ENCODE measurements at places on chromosomes 7 and 10.

DNA sequence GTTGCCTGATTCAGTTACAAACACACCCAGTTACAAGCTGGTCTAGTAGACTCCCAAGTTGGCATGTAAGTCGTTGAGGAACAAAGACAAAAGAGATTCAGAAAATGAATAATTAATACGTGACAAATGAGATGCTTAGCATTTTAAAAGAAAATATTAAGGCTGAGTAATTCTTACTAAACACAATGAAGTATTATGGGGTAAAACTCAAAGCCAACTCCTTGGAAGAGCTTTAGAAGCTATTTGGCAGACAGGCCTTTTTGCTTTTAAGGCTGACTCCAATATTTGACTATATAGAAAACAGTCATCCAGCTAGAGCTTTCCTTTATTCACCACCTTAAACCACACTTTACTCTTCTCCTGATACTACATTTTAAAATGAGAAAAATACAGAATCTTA is 5.4 kb downstream of the TRDMT1 start:
- no peak for DNase-seq

DNA sequence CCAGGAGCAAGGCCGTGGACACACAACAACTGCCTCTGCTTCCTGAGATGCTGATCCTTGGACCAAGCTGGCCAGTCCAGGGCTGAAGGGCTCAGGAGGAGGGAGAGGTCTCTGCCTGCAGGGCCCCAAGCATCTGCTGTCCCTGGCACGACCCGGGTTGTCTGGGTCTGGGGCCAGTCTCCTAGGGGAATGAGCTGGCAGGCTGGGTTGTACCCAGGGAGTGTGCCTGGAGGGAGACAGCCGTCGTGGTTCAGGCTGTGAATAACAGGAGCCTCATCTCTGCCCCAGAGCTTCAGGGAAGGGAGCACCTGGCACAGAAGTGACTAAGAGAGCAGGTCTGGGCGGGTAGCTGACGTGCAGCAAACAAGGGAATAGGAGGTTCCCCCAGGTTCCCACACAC is 17.9 kb upstream of the SERPINE1 start:
- DNase-seq, result no peak

DNA sequence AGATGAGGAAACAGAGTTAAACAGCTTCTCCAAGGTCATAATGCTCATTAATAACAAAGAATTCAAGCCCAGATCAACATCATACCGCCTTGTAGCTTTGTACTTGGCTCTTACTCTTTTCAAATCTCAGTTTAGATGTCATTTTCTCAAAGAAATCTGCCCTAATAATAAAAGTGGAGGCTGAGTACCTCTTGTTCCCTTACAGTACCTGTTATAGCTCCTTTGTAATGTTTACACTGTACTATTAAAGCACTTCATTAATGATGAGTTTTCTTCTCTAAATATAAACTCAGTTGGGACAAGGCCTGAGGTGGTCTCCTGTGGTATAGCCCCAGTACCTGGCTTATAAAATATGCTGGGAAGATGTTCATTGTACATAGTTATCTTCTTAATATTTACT is 7.8 kb downstream of the SMNDC1 start:
- DNase-seq, result no peak

- no peak for DNase-seq
Observed at GRCh38 chr7:64889686-64890162, 13.3 kb upstream of the ZNF273 start.

GRCh38 chr10:352476-353235 is 217.4 kb downstream of the ZMYND11 start:
- DNase-seq, result no peak

- DNase-seq, result no peak
Observed at GRCh38 chr7:74655768-74656440, 1.6 kb upstream of the GTF2I start.

DNA sequence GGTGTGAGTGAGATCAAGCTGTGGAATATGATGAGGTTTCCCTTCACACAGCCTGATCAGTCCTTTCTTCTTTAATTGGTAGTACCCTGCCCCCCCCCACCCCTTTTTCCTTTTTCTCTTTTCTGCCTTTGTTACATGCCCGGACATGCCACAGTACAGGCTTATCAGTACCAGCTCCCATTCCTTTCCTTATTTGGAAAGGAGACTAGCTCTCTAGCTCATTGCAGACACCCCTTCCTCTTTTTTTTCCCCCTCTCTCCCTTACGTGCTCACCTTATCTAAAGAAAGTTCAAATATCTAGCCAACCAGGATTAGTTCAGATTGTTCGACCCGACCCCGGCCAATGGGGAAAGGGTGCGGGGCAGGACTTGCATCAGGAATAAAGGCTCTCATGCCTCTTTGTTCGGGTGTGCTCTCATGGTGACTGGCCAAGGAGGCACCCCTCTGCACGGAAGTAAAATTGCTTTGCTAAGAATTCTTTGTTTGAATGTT is 230.4 kb downstream of the ACTR3B start:
- no peak for DNase-seq

DNA sequence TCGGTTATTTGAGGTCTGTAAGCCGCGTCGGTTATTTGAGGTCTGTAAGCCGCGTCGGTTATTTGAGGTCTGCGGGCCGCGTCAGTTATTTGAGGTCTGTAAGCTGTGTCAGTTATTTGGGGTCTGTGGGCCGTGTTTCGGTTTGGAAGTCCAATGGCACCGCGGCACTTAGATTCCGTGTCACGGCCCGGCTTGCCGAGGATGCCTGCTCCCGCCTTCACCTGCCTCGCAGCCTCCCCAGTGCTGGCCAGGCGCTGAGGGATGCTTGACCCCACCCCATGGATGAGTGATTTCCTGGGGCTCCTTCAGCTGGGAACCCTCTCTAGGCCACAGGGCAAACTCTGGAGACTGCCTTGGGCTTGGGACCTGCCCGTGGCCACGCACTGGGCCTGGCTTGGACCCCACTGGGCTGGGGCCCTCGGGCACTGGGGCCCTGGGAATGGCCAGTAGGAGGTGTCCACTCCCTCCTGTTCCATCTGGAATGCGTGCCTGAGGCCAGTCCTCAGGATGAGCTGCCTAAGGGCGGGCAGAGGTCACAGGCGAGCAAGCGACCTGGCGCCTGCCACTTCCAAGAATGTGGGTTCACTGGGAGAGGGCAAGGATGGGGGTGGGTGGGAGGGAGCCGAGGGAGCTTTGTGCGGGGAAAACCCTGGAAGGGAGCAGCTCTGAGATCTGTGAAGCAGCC is 25.6 kb downstream of the ADGRA1 start:
- no peak for DNase-seq

- DNase-seq, result no peak
Observed at GRCh38 chr10:14433147-14433546, 102.4 kb upstream of the FRMD4A start.

- no peak for DNase-seq
Observed at GRCh38 chr7:55381189-55381588, 16.1 kb downstream of the LANCL2 start.

GRCh38 chr10:6739530-6740174 is 159.6 kb upstream of the PRKCQ start:
- no peak for DNase-seq

DNA sequence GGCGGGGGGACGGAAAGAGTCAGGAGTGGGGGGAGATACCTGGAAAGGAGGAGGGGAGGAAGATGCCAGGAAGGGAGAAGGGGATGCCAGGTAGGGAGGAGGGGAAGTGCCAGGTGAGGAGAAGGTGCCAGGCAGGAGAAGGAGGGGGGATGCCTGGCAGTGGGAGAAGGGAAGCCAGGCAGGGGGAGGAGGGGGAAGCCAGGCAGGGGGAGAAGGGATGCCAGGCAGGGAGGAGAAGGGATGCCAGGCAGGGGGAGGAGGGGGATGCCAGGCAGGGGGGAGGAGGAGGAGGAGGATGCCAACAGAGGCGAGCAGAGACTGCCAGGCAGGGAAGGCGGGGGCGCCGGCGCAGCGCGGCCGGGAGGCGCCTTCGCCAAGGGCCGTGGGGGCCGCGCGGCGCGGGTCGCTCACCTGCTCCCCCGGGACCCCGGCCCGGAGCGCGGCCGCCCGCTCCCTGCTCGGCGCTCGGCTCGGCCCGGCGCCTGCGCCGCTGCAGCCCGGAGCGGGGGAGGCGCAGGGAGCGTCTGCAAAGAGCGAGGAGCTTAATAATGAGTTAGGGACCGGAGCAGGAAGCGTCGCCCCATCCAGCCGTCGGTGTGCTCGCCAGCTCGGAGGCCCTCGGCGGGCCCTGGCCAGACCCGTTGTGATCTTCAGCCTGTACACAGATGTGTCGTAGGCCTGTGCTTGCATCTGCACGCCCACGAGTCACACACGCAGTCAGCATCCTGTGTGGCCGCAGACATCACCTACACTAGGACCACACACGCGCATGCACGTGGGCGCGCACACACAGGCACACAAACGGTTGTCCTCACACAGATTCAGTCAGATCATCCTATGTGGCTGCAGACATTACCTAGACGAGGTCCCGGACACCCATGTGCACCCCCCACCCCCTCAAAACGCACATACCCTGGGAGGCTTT is 28.4 kb upstream of the SMARCD3 start:
- peak; percentile 17 for DNase-seq

GRCh38 chr10:61921143-61921542 is 19.6 kb downstream of the ARID5B start:
- DNase-seq, result no peak

DNA sequence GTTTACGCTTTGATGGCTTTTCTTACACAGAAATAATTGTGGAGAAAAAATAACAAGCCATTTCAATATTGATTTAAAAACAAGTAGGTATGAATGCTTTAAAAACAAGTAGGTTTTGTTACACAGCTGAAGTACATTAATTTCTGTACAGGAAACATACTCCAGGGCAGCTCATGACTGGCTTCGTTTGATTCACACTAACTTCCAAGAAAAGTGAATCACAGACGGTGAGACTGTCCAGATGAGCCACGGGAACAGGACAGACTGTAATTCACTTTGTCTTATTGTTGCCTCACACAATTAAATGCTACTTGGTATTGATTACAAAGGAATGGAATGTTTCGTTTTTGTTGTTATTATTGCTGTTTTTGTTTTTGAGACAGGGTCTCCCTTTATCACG is 26.6 kb upstream of the SNX10 start:
- no peak for DNase-seq

DNA sequence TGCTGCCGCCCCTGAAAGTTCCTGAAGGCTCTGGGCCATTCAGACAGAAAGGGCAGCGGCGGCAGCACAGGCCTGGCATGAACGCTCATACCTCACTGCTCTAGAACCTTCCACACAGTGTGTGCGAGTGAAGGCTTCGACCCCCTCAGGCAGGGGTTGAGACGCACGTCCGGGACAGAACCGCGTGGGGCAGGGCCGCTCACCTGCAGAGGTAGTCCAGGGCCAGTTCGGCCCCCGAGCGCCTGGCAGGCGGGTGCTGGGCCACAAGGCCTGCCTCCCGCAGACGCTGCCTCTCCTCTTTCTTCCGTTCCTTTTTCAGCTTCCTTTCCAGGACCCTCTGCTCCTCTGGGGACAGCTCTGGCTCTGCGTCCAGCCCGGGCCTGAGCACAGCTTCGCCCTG is 26.8 kb downstream of the CYP2W1 start:
- no peak for DNase-seq

GRCh38 chr10:25865267-25865666 is 68.8 kb upstream of the MYO3A start:
- DNase-seq, result no peak

DNA sequence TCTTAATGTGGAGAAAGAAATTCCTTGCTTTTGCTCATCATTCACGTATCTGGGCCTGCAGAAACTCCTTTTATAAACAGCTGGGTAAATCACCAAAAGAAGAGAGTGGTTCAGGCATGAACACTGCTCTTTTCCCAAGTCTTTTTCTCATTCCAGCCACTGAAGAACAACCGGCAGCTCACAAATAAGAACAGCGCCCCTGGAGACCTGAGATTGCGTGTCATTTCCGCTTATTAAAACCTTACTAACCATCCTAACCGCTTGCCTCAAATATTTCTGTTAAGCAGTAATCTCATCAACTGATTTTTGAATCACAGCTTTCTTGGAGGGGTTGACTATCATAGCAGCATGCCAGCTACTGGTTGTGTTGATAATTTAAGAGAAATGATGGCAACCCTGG is 213.0 kb upstream of the PLXNA4 start:
- no peak for DNase-seq

GRCh38 chr7:82501346-82501745 is 57.8 kb upstream of the CACNA2D1 start:
- no peak for DNase-seq

DNA sequence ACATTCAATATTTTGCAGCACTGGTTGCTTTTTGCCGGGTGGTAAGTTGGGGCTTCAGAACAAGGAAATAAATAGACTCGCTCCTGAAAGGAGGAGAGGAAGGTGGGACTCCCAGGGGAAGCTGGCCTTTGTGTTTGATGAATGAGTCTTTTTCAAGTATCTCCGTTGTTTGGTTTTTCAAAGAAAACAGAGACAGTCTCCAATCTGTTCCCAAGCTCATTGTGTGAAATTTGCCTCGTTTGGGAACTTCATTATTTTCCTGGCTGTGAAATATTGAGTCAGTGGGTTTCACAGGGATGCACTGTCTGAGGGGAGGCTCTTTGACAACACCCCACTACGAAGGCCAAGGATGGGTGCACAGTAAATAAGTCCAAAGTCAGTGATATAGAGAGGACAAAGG is 38.7 kb upstream of the KIAA1217 start:
- DNase-seq, result no peak

GRCh38 chr7:2575046-2575732 is 16.4 kb downstream of the IQCE start:
- DNase-seq, result no peak

DNA sequence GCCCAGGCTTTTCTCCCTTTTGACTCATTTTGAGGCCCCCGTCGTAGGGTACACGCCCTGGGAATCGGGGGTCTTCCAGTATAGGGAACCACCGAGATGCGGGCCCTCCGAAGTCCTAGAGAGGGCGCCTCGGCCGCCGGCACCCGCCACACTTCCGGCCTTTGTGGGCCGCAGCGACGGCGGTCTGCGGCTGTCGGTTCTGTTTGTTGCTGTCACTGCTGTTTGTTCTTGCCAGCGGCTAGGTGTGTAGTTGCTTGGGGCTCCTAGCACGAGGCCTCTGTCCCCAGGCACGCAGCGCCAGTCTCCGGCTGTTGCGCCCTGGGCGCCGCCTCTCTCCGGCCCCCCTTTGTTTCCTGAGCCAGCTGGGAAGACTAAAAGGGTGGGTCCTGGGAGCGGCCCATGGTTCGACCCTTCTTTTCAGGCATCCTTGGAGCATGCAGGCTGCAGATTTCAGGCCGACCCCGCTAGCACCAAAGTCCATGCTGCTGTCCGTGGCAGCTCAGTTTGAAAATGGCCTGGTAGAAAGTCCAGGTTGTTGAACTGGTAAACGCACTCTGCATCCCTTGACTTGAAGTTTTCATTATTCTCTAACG is 17.8 kb upstream of the ZKSCAN1 start:
- DNase-seq, result no peak

DNA sequence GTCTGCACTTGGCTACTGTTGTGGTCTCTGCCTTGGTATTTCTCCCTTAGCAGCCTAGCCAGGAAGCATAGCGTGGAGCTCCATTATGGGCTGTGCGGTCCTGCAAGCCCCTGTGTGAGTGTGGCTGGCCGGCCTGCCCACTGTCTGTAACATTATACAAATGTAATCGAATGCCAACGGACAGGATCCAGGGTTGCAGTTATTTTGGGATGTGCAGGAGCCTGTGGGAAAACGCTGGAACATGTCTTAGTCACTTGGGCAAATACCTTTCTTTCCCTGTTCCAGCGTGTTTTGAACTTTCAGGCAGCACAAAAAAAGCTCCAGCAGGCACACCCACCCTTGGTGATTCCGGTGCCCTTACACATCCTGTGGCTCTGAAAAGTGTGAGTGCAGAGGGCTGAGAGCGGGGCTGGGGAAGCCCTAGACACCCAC is 29.5 kb downstream of the BAG3 start:
- DNase-seq, result no peak

Measured in HFF-Myc (cell line).